ENCODE measurements at places on chromosomes 3 and 15. TPM values are rescaled to one million over a fixed set of nuclear protein-coding genes. Genes with fewer than 3 reads are reported as not detected.

ANKDD1A gene
- 1.8 TPM for total RNA-seq

P3H2 gene
- total RNA-seq: 0.82 TPM

THAP10 gene
- 5.6 TPM for total RNA-seq

AGBL1 gene
- not detected for total RNA-seq

RAB6B gene
- 59.1 TPM for total RNA-seq

CNTN4 gene
- 1.2 TPM for total RNA-seq

DNA sequence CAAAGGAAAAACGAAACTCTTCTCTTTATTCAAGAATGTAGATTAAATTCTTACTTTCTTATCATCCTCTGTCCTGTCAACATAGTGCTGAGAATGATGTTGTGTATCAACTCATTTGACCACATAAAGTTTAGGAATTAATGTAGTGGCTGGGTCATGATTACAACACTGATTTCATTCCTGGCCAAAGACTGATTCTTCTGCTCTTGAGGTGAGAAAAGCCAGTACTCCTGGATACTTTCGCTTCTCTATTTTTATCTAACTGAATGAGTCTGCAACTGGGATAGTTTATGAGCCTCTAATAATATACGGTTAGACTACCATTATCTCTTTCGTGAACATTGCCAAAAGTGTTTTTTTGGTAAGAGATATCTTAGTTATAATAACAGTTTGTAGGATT, 173.0 kb downstream of the LPP start:
- DNase-seq: no peak

- DNase-seq: no peak
Measured at GRCh38 chr3:106514431-106514830, 645.6 kb upstream of the CBLB start.

- peak; percentile 28 for DNase-seq
Measured at GRCh38 chr3:169218314-169218983, 445.1 kb downstream of the MECOM start.

- no peak for DNase-seq
Measured at GRCh38 chr3:158352551-158352950, 218.4 kb upstream of the MLF1 start.

- no peak for DNase-seq
Measured at GRCh38 chr15:62625429-62626033, 417.0 kb upstream of the TPM1 start.

- DNase-seq: no peak
Measured at GRCh38 chr15:64813075-64813474, 12.4 kb downstream of the PIF1 start.

DNA sequence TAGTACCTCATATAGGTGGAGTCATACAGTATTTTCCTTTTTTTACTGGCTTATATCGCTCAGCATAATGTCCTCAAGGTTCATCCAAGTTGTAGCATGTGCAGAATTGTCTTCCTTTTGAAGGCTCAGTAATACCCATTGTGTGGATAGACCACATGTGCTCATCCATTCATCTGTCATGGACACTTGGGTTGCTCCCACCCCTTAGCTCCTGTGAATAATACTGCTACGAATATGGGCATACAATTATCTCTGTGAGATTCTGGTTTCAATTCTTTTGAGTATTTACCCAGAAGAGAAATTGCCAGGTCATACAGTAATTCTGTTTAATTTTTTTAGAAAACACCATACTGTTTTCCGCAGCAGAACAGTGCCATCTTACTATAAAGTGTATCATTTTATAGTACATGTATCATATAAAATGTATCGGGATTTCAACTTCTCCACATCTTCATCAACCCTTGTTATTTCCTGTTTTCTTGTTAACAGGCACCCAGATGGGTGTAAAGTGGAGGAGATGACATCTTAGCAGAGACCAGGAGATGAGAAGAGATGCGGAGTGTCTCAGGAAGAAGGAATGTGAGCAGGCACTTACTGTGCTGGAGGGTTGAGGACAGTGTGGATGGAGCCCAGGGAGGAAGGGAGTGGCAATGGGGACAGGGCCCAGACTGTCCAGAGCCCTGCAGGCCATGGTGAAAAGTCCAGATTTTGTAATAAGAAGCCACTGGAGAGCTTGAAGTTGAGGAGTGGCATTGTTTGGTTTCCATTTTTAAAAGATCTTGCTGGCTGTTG, 27.0 kb upstream of the PRR23E start:
- DNase-seq: no peak

GRCh38 chr3:54366839-54367238, 244.5 kb downstream of the CACNA2D3 start:
- DNase-seq: no peak

DNA sequence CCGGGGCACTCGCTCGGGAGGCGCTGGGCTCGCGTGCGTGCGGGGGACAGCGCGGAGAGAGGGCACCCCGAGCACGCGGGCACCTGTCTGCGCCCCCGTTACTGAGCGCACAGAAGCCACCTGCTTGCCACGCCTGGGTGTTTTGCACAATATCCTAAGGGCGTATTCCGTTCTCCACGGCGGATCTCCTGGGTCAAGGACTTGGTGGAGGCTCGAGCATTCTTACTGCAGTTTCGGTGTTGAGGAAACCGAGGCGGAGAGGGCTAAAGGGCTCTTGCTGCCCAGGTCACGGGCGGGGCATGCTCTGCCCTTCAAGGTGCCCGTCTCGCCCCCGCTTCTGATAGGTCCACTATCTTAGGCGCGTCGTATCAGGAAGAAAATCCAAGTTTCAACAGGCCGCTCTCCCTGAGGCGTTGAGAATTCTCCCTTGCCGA, 526 bp downstream of the GPD1L start:
- DNase-seq: peak; percentile 47

- DNase-seq: no peak
Measured at GRCh38 chr15:89404023-89404422, 69.4 kb upstream of the POLG start.

GRCh38 chr3:108389372-108389771, 93.0 kb downstream of the HHLA2 start:
- DNase-seq: no peak

DNA sequence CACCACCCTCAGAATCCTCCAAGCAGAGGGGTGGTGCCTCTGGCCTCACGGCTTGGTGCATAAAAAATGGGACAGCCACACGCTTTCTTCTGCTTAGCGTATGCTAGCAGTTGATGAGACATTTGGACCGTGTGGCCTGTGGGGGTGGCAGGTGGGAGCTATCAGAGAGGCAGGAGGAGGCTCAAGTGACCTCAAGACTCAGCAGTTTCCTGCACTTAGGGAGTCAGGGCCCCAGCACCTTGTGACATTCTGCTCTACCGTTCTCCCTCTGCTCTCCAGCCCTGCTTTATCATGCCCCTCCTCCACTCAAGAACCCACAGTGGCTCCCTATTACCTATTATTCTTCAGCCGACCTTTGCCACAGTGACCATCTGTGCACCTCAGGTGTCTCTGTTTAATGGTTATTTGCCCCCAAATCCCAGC, 41.0 kb upstream of the CGNL1 start:
- no peak for DNase-seq

- no peak for DNase-seq
Measured at GRCh38 chr15:57643826-57644225, 52.1 kb downstream of the MYZAP start.

GRCh38 chr3:143851331-143852017, 3.2 kb upstream of the SLC9A9 start:
- DNase-seq: no peak

GRCh38 chr15:80432345-80432702, 28.1 kb downstream of the ARNT2 start:
- no peak for DNase-seq

GRCh38 chr15:83470887-83471286, 23.7 kb downstream of the SH3GL3 start:
- no peak for DNase-seq

Measured in left ventricle myocardium inferior (tissue), 1 donor.